ENCODE measurements at places on chromosomes 6 and 20.

- DNase-seq, result peak; percentile 29
These were observed 529.1 kb upstream of the CITED2 start for GRCh38 chr6:139903411-139904157.

DNA sequence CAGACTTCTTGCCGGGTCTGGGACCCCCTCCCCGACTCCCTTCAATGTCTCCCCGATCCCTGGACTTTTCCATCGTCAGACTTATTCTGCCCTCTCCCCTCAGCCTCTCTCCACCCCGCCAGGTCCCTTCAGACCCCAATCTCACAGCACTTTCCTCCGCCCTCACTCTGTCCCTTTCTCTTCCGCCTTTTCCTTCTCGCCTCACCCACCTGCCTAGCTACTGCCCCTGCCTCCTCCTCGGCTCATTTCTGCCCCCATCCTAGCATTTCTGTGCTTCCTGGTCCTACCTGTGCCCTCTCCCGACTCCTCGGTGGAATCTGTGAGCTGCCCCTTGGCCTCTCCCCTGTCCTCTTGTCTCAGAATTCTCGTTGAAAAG is 616 bp downstream of the CHMP4B start:
- peak; percentile 48 for DNase-seq

DNA sequence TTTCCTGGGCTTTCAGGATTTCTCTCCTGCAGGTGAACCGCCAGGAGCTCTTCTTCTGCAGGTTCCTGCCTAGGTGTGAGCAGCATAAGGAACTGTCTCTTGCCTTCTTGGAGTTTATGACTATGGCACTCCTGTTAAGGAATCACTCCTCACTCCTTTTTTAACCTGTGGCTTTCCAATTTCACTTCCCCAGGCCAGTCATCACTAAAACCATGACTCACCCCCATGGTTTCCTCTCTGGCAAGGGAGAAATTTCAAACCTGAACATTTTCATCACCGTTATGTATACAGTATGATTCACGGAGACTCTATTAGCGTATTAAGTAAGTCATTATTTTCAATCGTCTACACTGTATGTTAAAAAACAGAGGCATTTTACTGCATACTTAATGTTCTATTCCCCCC is 78.2 kb upstream of the ARID1B start:
- DNase-seq, result no peak

DNA sequence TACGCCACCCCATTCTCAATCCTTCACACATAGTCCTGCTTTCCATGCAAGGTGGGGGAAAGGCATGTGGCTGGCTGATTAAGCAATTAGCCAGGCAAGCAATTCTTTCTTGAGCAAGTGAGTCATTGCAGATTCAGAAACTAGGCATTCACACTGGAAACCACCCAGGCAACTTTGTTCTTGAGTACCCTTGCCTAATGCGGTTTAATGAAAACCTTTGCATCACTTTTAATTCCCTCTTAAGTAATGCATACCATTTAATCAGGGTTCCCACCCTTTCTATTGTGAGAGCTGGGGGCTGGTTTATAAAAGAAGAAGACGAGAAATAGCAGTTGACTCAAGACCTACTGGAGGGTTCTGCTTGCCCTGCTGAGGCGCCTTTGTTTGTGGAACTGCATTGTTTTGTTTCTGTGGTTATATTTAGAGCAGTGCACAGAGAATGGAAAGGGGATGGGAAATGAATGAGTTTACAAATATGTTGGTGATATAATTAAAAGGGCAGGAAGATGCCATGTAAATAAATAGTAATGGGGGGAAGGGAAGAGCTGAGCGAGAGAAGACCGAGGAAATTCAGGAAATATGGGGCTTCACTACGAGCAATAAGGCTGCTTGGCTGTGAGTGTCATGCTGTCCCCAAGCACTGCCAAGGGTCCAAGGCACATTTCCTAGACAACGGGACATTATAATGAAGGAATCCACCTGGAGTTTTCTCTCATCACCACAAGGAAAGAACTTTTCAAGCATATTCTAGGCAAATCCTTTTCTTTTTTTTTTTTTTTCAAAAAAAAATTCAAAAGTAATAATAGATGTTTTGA is 48.8 kb upstream of the TSHZ2 start:
- DNase-seq, result no peak

GRCh38 chr6:9485992-9486391 is 928.9 kb downstream of the TFAP2A start:
- DNase-seq, result no peak

DNA sequence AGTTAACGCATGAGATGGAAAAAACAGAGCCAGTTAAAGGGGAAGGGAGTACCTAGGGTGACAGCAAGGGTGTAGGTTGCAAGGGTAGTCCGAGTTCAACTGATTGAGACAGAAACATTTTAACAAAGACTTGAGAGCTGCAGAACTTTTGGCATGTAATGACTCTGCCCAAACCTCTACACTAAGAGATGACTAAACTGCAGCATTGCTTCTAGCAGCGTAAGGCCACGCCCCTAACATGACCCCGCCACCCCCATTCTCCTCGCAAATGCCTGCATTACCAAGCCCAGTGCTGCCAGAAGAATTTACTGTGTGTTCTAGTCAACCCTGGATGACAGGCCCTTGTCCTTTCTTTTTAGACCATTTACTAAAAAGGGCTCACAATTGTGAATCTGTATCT is 6.3 kb upstream of the HINT3 start:
- no peak for DNase-seq

GRCh38 chr6:56348578-56348977 is 101.2 kb upstream of the COL21A1 start:
- no peak for DNase-seq

GRCh38 chr20:14488756-14489479 is 151.5 kb upstream of the FLRT3 start:
- DNase-seq, result no peak

DNA sequence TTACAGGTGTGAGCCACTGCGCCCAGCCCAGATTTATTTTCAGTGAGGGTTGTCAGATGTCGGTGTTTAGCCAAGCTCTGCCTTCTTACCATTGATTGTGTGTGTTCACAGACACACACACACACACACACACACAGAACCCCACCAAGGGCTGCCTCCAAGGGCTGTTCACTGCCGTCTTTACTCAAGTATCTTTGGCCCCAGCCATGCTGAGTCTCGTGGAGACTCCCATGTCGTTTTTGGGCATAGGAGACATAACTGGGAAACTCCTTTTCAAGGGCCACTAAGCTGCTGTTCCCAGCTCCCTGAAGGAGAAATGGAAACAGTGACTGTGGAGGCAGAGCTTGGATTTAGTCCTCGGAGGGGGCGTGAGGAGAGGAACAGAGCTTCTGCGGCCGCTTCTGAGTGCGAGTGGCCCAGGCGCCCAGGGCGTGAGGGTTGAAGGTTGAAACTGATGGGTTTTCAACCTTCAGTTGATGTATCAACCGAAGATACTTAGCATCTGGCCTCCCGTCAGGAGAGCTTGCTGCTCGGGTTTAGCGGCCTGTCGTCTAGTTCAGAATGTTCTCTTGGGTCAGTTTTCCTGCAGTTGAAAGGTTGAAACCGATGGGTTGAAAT is 243.6 kb downstream of the TTLL2 start:
- no peak for DNase-seq

DNA sequence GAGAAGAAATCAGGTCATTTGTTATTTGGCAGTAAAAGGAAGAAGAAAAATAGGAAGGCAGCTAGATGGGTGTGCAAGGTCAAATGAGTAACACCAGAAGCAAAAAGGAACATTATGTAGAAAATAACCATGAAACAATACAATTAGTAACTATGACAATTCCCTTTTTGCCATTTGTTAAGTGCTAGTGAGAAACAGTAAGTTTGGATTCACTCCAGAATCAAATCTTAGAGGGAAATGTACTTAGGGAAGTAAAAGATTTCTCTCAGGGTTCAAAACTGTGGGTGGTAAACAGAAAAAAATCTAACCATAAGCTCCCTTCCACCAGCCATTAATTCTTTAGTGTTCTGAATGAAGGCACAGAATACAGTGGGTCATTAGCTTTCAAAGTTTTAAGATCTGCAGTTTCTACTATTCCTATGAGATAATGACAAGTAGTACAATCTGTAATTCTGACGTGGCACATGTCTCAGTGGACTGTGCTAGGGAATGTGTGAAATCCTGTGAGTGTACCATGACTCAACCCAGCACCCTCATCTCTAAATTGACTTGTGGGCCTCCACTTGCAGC is 17.1 kb downstream of the REPS1 start:
- no peak for DNase-seq

DNA sequence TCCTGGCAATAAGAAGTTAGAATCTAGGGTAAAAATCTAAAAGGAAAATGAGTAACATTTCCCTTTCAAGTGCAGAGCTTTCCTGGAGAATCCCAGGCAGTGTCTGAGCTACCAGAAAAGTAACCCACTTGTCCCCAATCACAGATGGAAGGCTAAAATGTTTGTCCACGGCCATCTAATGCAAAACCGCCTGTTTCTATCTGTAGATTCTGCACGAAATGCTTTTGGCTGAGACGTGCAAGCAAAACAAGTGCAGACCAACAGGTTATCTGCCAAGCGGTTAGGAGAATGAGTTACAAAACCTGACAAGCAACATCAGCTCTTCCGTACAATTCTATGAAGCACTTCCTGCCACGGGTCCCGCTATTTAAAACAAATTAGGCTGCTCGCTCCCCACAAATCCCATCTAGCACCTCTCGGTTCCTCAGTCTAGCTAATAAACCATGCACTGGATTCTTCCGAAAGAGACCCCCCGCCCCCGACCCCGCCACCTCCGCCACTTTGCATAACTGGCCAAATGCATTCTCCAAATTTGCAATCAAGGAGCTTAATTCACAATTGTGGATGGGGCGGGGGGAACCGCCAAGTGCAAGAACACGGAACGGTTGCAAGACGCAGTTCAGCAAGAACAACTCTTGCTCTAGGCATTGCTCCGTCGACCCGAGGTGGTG is 1.4 kb downstream of the ELOVL5 start:
- DNase-seq, result peak; percentile 65

GRCh38 chr6:144475411-144475810 is 190.3 kb downstream of the UTRN start:
- DNase-seq, result peak; percentile 72

DNA sequence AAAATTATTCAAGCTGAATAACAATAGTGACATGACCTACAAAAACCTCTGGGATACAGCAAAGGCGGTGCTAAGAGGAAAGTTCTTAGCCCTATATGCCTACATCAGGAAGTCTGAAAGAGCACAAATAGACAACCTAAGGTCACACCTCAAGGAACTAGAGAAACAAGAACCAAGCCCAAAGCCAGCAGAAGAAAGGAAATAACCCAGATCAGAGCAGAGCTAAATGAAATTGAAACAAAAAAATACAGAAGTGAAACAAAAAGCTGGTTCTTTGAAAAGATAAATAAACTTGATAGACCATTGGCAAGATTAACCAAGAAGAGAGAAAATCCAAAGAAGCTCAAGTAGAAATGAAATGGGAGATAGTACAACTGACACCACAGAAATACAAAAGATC is 47.6 kb upstream of the NOTCH4 start:
- DNase-seq, result peak; percentile 55

- DNase-seq, result no peak
These were observed 8.8 kb upstream of the BTN3A3 start for GRCh38 chr6:26431258-26432172.

- DNase-seq, result no peak
These were observed 148.7 kb upstream of the NEDD9 start for GRCh38 chr6:11380969-11381744.

DNA sequence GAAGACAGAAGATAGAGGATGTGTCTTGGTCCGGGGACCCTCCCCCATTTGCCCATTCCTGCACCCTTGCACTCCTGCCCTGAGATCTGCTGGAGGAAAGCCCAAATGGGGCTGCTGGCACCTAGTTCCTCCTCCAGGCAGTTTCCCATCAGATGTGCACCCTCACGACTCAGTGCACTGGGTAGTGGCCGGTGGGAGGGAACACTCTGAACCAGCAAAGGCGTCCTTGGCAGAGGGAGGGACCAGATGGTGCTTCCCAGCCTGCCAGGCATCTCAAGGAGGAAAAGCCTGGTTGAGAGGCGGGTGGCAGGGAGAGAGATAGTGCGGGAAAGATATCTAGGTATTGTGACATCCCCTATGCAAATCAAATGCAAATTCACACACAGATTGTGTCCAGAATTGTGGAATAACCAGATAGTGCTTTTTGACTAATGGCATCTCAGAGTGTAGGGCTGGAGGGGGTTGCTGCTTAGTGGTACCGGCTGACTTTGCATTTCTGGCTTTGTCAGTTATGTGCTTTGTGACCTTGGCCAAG is 19.5 kb downstream of the TMEM151B start:
- no peak for DNase-seq
